Neural crest cell (in vitro differentiated cells): ENCODE measurements at places on chromosomes 7 and 10.

DNA sequence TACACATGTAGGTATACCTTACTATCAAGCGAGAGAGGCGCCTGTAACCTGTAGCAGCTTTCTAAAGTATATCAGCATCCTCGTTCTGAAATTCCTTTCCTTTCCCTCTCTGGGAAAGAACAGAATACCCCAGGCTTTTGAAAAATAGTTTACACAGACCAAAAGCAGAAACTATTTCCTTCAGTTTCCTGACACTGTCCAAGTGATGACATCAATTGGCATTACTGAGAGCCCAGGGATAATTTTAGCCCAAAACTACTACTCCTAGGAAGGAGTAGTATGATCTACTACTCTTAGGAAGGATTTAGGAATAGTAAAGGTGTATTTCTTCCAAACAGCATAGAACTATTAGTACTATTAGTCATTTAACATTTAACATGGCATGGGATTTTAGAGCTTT is 6.0 kb downstream of the GNG11 start:
- no peak for DNase-seq
- H3K4me1 ChIP-seq = peaks cover 17% of the 10 kb centered on the region
- H3K4me3 ChIP-seq = no peak overlapping the region

- H3K27ac ChIP-seq = no peak overlapping the region
- H3K4me1 ChIP-seq = no peaks in the 10 kb centered on the region
- peaks cover 18% of the 10 kb centered on the region for H3K27me3 ChIP-seq
- DNase-seq = no peak
- no peaks in the 10 kb centered on the region for H3K36me3 ChIP-seq
Measured at GRCh38 chr7:99762680-99763327, 21.2 kb downstream of the CYP3A4 start.

GRCh38 chr10:62154231-62154630 is 114.4 kb downstream of the RTKN2 start:
- H3K4me1 ChIP-seq = no peaks in the 10 kb centered on the region
- H3K27me3 ChIP-seq = no peaks in the 10 kb centered on the region
- H3K27ac ChIP-seq = no peak overlapping the region
- peaks cover 2% of the 10 kb centered on the region for H3K36me3 ChIP-seq
- DNase-seq = no peak

- H3K36me3 ChIP-seq = no peaks in the 10 kb centered on the region
- H3K27ac ChIP-seq = no peak overlapping the region
- no peak for DNase-seq
- peaks cover 18% of the 10 kb centered on the region for H3K4me1 ChIP-seq
- H3K4me3 ChIP-seq = no peak overlapping the region
Measured at GRCh38 chr10:75592151-75592787, 160.8 kb downstream of the LRMDA start.

DNA sequence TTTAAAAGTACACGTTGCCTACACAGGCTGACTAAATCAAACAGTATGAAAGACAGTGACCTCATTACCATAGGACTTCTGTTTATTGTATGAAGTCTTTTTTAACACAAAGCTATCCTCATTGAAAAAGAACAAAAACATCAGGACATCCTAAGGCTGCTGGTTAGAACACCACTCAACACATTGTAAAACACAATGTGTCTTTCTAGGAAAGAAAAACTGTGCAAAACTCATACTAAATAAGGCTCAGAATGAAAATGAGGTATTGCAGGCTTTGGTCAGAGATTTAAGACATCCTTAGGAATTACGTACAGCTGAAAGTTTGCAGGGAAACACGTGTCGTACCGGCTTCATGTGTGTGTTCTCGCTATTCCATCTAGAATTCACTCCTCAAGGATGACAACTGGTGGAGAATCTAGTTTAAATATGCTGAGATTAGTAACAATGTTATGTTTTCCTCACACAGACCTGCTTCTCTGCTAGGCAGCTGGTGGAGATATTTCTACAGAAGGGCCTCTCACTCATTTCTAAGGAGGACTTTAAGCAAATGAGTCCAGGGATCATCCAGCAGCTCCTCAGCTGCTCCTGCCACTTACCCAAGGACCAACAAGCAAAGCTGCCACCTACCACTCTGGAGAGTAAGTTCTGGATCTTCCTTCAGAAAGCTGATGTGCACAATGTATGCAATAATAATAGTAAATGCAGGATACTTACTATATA is 29.3 kb downstream of the SLC39A12 start:
- peak overlapping the region; percentile 35 for H3K27ac ChIP-seq
- peaks cover 9% of the 10 kb centered on the region for H3K4me1 ChIP-seq
- H3K27me3 ChIP-seq = no peaks in the 10 kb centered on the region
- no peaks in the 10 kb centered on the region for H3K36me3 ChIP-seq
- H3K4me3 ChIP-seq = no peak overlapping the region

DNA sequence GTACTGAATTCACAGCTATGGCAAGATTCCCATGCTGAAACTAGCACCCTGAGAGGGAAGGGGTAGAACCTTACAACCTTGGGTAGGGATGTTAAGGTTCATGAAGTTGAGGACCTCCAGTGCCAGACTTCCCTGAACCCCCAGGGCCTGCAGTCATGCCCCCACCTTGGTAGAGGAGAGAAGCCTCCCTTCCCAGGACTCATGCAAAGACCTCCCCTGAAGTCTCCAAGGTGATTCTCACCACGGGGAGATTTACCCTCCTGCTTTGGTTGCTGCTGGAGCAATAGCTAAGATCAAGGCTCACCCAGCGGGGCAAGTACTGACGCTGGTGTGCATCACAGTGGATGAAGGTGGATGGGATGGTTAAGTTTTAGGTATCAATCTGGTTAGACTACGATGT is 49.1 kb upstream of the PFKP start:
- H3K4me3 ChIP-seq = no peak overlapping the region
- H3K27ac ChIP-seq = no peak overlapping the region
- no peaks in the 10 kb centered on the region for H3K4me1 ChIP-seq
- H3K36me3 ChIP-seq = no peaks in the 10 kb centered on the region
- peaks cover 3% of the 10 kb centered on the region for H3K27me3 ChIP-seq

GRCh38 chr7:43479042-43479441 is 103.9 kb upstream of the STK17A start:
- no peak for DNase-seq
- no peak overlapping the region for H3K4me3 ChIP-seq
- peaks cover 3% of the 10 kb centered on the region for H3K36me3 ChIP-seq

DNA sequence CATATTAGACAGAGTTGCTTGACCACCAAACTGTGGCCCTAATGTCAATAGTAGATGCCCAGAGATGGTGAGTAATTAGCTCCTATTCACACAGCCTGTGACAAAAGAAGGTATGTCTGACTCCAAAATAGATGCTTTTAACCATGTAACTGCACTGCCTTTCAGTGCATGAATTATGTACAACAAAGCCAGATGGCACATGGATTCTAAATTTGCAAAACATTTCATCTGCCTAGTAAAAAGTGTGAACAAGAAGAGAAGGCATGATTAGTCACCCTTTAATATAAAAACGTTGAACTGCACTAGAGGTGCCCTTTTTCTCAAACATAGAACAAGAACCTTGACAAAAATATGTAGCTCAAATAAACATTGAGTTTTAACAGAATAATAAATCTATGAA is 35.5 kb upstream of the PTPRZ1 start:
- H3K36me3 ChIP-seq = no peaks in the 10 kb centered on the region
- DNase-seq = no peak
- H3K4me3 ChIP-seq = no peak overlapping the region
- peaks cover 32% of the 10 kb centered on the region for H3K4me1 ChIP-seq

- no peak overlapping the region for H3K4me3 ChIP-seq
- H3K36me3 ChIP-seq = no peaks in the 10 kb centered on the region
Measured at GRCh38 chr10:87670586-87670985, 10.9 kb downstream of the PAPSS2 start.

- no peak for DNase-seq
- H3K27ac ChIP-seq = no peak overlapping the region
- no peaks in the 10 kb centered on the region for H3K4me1 ChIP-seq
- peaks cover 17% of the 10 kb centered on the region for H3K36me3 ChIP-seq
Measured at GRCh38 chr7:57364933-57365710, 84.9 kb upstream of the ZNF716 start.

DNA sequence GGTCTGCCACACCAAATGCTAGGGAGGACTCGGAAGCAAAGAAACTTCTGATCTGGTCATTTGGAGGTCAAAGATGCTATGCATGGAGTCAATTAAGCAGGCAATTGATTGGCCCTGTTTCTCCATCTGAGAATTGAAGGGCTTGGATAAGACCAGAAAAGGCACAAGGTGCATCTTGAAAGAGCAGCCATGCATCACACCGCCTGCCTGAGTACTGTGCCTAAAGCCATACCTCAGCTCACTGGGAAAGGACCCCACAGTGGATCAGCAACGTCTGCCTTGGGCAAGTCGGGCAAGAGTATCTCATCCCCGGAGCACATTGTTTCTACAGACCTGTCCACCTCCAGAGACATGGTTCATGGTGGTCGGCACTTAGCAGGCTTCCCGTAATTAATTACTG is 42.4 kb downstream of the DLG5 start:
- no peaks in the 10 kb centered on the region for H3K36me3 ChIP-seq
- no peak overlapping the region for H3K27ac ChIP-seq
- peaks cover 66% of the 10 kb centered on the region for H3K4me1 ChIP-seq
- H3K27me3 ChIP-seq = no peaks in the 10 kb centered on the region
- DNase-seq = no peak

DNA sequence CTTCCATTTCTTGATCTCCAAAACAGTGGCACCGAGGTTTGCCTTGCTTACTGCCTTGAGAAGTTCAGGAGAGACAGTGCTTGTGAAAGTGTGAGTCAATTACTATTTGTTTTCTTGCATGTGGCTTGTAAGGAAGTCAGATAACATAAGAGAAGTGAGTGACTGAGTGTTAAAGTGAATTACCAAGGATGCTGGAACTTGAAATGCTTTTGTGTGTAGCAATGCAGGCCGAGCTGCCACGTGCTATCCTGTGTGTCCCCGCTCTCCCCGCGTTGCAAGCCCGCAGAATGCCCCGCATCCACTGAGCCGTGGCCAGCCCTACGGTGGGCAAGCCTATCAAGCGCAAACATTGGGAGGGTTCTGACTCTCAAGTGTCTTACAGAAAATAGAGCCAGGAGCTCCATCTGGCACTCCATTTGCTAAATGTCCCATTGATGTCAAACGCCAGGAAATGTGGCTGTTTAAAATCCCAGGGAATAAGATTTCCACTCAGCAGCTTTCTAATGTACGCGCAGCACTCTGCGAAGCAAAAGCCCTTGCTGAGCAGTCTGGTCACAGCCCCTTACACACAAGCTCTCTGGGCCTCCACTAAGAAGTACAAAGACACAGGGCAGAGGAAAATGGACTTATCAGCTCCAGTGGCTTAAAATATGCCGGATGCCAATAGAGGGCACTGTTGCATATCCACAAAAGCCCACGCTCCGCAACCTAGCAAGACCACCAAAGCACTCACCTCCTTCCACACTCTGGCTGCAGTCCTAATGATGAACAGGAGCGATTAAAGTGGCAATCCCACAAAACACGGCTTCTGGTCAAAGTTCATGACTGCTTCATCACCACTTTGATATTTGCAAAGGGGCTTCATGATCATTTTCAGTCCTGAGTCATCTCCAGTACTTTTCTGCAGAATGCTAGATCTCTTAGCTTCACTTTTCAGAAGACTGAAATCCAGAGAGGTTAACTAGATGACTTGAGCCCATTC is 158.0 kb upstream of the ITGB1 start:
- peak; percentile 61 for DNase-seq
- H3K4me3 ChIP-seq = no peak overlapping the region
- no peaks in the 10 kb centered on the region for H3K27me3 ChIP-seq
- H3K27ac ChIP-seq = peak overlapping the region; percentile 88
- H3K36me3 ChIP-seq = no peaks in the 10 kb centered on the region

DNA sequence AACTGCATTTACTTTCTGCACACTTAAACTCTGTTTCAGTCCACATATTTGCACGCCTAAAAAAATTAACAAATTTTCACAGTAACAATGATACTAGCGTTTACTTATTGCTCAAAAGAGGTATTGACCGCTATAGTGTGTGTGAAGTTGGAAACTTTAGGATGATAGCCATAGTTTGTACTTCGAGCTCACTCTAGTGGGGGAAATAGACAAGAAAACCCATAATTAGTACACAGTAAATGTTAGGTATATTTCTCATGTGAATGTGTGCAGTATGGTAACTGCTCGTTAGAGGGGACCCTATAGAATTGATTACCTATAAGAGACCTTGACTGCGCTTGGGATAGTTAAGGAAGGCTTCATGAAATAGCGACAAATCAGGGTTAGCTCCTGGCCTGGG is 238.4 kb downstream of the AUTS2 start:
- DNase-seq = no peak
- H3K4me3 ChIP-seq = no peak overlapping the region
- no peaks in the 10 kb centered on the region for H3K27me3 ChIP-seq
- peaks cover 60% of the 10 kb centered on the region for H3K4me1 ChIP-seq

DNA sequence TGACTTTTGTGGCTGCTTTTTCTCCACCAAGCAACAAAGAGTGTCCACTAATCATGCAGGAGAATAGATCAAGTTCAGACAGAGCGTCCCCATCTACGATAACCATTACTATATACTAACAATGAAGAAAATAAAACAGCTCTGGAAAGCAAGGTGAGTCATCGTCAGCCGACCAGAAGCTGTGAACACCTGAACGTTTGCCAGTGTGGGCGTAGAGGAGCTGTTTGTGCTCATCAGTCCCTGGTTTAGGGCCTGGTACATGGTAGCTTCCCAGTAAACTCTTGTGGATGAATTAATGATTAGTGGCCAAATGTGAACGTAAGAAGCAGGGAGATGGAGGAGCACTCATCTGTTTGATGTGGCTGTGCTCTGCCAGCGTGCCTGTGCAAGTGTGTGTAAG is 180.7 kb downstream of the EVX1 start:
- H3K27ac ChIP-seq = no peak overlapping the region
- no peak overlapping the region for H3K4me3 ChIP-seq
- H3K36me3 ChIP-seq = no peaks in the 10 kb centered on the region
- no peak for DNase-seq
- H3K4me1 ChIP-seq = no peaks in the 10 kb centered on the region

- H3K36me3 ChIP-seq = no peaks in the 10 kb centered on the region
- H3K4me1 ChIP-seq = peaks cover 32% of the 10 kb centered on the region
- H3K27ac ChIP-seq = peak overlapping the region; percentile 9
- no peaks in the 10 kb centered on the region for H3K27me3 ChIP-seq
Measured at GRCh38 chr7:50869108-50869725, 86.5 kb upstream of the GRB10 start.

- no peak for DNase-seq
- H3K36me3 ChIP-seq = peaks cover 3% of the 10 kb centered on the region
- no peaks in the 10 kb centered on the region for H3K27me3 ChIP-seq
- H3K4me3 ChIP-seq = no peak overlapping the region
- H3K27ac ChIP-seq = peak overlapping the region; percentile 38
- peaks cover 38% of the 10 kb centered on the region for H3K4me1 ChIP-seq
Measured at GRCh38 chr7:84088802-84089201, 105.8 kb downstream of the SEMA3A start.

DNA sequence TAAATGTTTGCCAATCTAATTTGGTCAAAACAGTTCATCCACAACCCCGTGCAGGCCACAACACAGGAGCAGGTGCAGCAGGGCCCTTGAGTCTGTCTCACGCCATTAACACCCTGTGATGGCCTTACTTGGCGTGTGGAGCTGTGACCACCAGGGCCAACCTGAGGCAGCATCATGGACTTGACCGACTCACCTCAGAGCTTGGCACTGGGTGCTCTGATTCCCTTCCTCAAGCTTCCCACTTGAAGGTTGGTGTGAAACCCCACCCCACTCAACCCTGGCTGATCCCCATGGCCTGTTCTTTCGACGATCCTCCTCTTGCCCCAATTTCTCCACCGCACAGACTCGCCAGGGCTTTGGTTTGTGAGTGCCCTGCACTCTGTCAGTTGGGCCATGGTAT is 623.1 kb downstream of the PTPRN2 start:
- H3K4me1 ChIP-seq = peaks cover 5% of the 10 kb centered on the region
- H3K27me3 ChIP-seq = peaks cover 21% of the 10 kb centered on the region
- H3K36me3 ChIP-seq = no peaks in the 10 kb centered on the region
- no peak overlapping the region for H3K27ac ChIP-seq

- no peaks in the 10 kb centered on the region for H3K36me3 ChIP-seq
- DNase-seq = no peak
- H3K27ac ChIP-seq = no peak overlapping the region
- H3K4me3 ChIP-seq = no peak overlapping the region
- H3K27me3 ChIP-seq = no peaks in the 10 kb centered on the region
Measured at GRCh38 chr7:14604606-14605005, 297.9 kb downstream of the DGKB start.
